CD4-positive, alpha-beta T cell (primary cell): ENCODE measurements at places on chromosomes 2 and 18.

DNA sequence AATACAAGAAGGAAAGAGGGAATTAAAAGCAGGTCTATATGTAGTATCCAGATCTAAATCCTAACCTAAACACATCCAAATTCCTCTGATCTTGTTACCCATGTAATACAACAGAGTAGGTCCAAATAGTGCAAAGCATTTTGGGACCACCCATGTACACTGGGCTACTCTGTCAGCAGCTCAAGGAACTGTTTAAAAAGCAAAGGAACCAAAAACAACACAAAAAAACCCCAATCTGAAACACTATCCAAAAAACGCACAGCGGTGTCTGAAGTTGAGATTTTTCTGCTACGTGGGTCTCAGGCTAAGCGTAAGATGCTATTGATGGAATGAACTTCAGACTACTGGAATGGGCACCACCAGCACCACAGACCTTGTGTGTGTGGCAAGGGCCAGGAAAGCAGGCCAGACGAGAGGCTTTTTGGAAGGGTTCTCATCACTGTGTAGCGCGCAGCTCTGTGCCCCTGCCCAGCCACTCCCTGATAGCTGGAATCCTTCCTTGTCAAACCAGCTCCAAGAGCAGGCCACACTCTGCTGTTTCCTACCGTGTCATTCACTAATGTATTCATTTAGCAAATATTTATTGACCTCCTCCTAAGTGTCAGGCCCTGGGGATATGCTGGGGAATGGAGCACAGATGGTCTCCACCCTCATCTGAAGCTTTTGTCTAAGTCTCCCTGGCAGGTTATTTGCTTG, 101.4 kb downstream of the COLEC12 start:
- no peak for DNase-seq

DNA sequence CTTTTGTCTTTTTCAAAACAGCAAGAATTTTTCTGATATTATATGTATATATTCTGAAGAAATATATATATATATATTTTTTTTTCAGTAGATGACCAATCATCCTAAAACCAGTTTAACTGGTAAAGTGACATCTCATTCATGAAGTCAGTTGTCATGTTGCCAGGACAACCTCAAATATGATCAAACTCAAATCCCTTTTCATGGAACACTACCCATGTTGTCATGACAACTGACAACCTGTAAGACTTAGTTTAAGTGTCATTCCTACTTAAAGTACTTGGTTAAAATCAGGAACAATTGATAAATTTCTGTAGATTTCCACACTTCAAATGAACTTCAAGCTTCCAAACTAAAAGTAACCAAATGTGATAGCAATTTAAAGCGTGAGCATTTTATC, 101.8 kb upstream of the ERBB4 start:
- no peak for DNase-seq

GRCh38 chr2:20676353-20677215, 9.6 kb downstream of the GDF7 start:
- no peak for DNase-seq

DNA sequence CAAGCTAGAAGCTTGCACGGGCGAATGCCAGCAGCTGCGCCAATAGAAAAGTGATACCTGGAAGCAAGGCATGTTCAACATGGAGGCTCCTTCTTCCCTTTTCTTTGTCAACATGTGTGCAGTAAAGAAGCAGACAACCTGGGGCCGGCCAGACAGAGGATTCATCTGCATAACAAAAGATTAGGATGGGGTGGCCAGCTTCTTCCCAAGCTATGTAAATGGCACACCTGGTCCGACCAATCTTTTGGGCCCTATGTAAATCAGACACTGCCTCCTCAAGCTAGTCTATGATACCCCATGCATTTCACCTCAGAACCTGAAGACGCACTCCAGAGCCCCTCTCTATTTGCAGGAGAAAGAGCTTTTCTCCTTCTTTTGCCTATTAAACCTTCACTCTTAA, 66.4 kb upstream of the TGFA start:
- DNase-seq: no peak

DNA sequence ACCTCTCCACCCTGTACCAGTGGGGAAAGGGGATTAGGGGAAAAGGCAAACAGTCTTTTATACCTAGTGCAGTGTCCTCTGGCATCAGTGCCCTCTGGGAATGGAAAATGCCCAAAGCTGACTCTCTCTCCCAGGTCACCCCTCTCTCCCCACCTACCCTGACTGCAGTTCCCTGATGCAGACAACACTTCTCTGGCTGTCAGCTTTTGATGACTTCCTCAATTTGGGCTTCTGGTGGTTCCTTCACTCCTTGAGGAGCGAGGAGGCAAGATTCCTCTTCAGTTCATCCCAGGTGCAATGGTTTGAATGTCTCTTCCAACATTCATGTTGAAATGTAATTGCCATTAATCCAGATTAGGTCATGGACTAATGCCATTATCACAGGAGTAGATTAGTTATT, 19.7 kb upstream of the PPM1B start:
- DNase-seq: no peak

- DNase-seq: no peak
Measured at GRCh38 chr2:194166818-194167217, 1490.2 kb upstream of the SLC39A10 start.

- DNase-seq: no peak
Measured at GRCh38 chr2:111111101-111111755, 9.5 kb upstream of the BCL2L11 start.

DNA sequence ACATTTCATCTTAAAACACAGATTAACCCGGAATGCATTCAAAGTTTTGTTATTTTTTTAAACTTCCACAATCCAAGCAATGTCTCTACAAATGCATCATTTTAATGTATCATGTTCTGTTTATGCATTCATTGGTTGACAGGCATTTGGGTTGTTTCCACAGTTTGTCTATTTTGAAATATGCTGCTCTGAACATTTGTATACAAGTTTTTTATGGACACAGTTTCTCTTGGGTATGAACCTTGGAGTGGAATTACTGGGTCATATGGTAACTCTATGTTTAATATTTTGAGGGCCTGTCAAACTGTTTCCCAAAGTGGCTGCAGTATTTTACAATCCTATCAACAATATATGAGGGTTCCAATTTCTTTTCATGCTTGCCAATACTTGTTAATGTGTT, 57.3 kb downstream of the GULP1 start:
- DNase-seq: no peak

DNA sequence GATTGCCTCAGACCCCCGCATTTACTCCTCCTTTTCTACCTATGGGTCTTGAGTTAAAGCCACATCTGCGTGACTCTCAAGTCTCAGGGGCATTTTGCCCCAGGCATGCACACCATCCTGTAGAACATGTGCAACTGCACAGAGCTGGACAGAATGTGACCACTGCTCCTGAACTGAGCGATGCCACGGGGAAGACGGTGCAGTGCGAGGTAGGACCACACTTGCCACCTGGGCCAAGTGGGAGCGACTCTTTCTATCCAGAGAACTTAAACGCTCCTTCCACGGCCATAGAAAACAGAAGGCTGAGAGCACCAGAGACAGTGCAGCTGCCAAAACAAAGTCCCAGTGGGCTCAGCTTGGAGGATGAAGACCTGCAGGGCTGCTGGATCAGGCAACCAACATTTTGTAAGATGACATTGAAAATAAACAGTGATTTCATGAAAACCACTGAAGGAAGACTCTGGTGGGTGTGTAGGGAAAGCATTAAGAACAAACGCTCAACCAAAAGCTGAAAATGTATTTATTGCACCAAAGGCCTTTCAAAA, 149.0 kb upstream of the HDAC4 start:
- DNase-seq: no peak

DNA sequence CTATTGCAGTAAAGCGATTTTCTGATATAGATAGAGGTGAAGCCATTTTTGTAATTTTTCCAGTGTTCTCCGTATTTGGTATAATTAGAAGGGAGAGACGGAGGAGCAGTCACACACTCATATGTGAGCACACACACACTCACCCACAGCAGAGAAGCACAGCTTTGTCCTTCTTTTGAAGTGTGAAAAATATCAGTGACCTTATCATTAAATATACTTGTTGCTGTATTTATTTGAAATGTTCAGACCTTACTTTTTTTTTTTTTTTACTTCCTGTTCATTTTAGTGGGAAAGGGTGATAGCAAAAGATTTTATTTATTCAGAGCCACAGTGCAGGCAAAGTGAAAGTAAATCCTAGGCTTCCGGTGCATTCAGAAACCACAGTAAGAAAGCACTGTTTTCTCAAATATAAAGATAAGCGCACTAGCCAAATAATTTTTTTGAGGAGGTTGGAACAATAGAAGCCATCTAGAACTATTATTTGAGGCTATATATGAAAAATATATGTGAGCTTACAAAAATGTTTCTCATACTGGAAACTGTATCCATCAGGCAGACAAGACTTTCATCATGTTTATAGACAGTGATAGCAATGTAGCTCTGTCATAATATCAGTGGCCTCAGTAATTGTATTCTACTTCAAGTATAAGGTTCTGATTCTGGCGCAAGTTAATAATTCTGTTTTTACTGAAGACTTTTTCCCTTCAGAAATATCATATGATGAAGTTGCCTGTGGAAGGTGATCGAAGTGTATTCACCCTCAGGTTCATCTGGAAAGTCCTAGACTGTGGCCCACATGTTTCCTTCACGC, 37.2 kb downstream of the TSHZ1 start:
- DNase-seq: no peak

- DNase-seq: no peak
Measured at GRCh38 chr2:191690327-191690726, 12.4 kb downstream of the NABP1 start.

GRCh38 chr2:30331038-30331437, 99.7 kb downstream of the LBH start:
- no peak for DNase-seq

DNA sequence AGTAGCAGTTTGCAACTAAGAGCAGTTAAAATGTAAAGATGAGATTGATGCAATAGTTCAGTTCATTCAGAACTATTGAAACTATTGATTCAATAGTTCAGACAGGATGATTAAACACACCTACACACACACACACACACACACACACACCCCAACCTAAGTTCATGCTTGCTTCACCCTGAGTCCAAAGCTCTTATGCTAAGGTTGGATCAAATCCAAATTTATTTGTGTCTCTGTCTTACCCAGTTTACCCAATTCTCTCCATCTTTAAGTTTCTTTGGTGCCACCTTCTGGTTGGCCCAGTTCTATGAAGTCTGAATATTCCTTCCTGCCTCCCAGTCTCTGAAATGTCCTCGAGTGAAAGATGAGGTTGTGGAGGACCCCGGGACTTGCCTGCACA, 5.1 kb downstream of the SERPINB8 start:
- no peak for DNase-seq

DNA sequence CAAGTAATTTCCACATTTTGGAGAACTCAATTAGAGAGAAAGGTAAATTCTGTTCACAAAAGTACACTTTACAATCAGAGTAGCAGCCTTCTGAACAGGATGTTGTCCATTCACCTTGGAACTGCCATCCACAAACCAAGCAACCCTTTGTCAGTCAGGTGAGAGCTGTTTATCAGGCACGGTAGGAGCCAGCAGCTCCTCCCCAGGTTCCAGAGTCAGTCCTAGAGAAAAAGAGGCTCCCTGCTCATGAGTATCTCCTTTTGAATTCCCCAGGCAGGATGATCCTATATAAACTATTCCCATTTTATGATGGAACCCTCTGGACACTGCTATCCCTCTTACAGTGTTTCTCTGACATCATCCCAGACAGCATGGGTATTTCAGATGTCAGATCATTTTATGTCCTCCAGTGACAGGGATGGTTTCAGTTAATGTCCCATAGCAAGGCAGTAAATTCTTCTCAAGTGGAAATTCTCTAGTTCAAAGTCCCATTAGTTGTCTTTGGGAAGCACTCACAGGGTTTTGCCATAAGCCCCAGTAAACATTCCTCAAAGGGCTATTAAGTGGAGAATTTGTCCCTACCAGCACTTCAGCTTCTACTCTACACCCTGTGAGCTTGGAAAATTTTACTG, 34.5 kb upstream of the CSRNP3 start:
- no peak for DNase-seq

- DNase-seq: no peak
Measured at GRCh38 chr2:43057026-43057741, 169.2 kb downstream of the ZFP36L2 start.

- no peak for DNase-seq
Measured at GRCh38 chr2:155630760-155631159, 701.8 kb downstream of the NR4A2 start.

DNA sequence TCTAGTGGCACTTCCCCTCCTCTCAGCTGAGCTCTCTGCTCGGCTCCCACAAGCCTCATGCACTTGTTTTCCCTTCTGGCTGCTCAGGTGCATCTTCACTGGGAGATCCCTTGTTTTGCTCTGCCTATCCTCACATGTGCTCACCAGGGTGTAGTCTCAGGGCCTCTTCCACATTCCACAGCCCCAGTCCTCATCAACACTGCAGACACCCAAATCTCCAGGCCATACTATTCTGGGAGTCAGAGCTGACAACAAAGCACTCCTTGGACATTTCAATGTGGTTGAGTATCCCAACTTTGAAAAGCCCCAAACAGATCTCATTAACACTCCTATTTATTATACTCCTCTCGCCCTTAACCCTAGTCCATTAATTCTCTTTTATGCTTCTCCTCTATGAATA, 71.3 kb downstream of the CCDC93 start:
- no peak for DNase-seq

- DNase-seq: peak; percentile 9
Measured at GRCh38 chr18:35581898-35582641, 530 bp downstream of the GALNT1 start.

DNA sequence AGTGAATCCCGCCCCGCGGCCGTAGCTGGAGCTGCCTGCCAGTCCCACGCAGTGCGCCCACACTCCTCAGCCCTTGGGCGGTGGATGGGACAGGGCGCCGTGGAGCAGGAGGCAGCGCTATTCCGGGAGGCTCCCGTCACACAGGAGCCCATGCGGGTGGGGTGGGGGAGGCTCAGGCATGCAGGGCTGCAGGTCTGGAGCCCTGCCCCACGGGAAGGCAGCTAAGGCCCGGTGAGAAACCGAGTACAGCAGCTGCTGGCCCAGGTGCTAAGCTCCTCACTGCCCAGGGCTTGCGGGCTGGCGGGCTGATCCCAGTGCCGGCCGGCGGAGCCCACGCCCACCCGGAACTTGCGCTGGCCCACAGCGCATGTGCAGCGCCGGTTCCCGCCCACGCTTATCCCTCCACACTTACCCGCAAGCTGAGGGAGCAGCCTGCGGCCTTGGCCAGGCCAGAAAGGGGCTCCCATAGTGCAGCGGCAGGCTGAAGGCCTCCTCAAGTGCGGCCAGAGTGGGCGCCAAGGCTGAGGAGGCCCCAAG, 1152.8 kb upstream of the CELF4 start:
- no peak for DNase-seq

- no peak for DNase-seq
Measured at GRCh38 chr2:96769814-96770213, 9.1 kb downstream of the CNNM4 start.

GRCh38 chr2:236744281-236744705, 174.7 kb downstream of the ACKR3 start:
- no peak for DNase-seq
